ENCODE measurements at places on chromosomes 13 and 19. TPM values are rescaled to one million over a fixed set of nuclear protein-coding genes. Genes with fewer than 3 reads are reported as not detected.

The NCCRP1 gene
- total RNA-seq: not detected

The PSG3 gene
- total RNA-seq: not detected

The ATP4A gene
- not detected for total RNA-seq

The LILRB2 gene
- not detected for total RNA-seq

The PTGIR gene
- total RNA-seq: 16.3 TPM

The BRD4 gene
- 10.4 TPM for total RNA-seq
